Glutamatergic neuron (in vitro differentiated cells): ENCODE measurements at places on chromosomes 13 and 19.

DNA sequence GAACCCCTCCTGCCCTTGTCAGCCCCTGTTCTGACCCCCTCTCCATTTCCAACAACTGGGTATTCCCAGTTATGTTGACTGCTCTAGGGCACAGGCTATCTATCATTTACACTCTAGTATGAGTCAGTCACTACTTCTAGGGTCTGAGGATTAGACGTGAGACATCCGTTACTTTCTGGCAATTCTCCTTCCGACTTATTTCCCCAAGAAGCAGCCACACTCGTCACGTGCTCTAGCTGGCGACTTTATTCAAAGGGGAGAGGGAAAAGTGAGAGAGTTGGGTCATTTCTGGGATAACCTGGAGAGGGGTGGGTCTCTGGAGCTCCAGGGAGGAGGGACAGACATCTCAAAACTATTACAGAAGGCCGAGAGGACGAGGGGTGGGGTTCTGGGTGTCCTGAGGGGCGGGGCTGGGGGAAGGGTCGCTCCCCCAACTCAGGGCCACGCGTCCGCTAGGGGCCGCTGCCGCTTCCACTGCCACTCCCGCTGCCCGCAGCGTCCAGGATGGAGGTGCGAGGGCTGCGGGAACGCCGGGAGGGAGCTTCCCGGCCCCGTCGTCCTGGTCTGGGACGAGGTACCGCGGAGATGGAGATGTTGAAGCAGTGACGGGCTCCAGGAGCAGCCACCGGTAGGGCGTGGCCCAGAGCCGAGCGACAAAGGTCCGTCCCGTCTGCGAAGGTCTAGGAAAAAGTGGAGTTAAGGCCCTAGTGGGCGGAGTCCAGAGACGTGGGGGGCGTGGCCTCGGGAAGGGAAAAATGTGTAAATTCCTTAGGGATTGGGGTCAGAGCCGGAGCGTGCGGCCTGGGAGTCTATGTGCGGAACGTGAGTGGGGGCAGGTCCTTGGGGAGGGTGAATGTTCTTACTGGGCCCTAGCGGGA is 8.9 kb downstream of the RTBDN start:
- peak; percentile 81 for DNase-seq

DNA sequence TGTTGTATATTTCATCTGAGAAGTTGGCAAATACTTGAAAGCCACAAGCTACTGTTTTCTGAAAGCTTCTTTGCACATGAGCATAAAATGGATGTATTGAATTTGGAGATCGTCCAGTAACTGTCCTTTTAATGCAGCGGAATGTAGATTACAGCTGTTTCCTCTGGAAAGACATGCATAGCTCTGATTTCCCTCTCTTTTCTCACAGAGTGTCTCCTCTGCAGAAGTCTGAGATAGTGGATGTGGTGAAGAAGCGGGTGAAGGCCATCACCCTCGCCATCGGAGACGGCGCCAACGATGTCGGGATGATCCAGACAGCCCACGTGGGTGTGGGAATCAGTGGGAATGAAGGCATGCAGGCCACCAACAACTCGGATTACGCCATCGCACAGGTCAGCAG is 283.0 kb downstream of the SHISA2 start:
- DNase-seq = no peak

- DNase-seq = peak; percentile 92
These were observed 906 bp downstream of the ANKLE1 start for GRCh38 chr19:17282488-17283125.

DNA sequence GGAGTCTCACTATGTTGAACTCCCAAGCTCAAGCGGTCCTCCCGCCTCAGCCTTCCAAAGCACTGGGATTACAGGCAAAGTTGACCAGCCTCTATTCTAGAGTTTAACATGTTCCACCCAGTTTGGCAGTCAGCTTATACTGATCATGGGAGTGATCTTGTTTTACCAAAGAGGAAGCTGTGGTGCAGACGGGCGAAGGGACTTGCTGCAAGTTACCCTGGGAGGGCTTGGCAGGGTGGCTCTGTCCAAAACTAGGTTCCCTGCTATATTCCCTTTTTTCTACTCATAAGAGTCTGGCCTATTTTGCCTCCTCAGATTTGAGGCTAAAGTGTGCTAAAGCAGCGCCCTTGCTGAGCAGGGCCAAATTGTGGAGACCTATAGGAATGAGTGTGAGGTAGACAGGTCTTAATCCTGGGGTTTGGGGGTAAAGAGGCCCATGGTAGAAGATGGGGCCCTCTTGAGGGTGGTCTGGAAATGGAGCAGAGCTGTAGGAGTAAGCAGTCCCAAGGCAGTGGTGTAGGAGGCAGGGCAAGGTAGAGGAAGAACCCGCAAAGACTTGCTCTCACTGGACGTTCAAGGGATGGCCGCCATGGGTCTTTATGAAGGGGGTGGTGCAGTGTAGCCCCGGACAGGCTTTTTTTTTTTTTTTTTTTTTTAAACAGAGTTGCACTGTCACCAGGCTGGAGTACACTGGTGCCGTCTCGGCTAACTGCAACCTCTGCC is 3.3 kb downstream of the RPS19 start:
- DNase-seq = no peak

DNA sequence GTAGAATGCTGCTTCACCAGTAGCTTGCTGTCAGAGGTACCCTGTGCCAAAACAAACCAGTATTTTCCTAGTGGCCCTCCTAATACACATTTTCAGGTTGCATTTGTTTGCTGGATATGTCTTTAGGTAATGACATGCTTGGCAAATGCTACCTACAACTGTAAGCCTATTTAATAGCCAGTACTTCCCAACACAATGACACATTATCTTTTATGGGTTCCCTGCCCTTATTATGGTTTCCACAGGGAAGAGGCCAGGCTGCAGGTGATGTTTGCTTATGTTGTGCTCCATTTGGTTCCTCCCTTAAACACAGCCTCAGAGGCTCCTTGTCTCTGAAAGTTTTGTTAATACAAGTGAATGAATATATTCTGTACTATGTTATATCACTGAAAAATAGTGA is 24.7 kb downstream of the FRY start:
- DNase-seq = no peak

GRCh38 chr13:31286930-31287329 is 87.2 kb downstream of the B3GLCT start:
- DNase-seq = peak; percentile 34

DNA sequence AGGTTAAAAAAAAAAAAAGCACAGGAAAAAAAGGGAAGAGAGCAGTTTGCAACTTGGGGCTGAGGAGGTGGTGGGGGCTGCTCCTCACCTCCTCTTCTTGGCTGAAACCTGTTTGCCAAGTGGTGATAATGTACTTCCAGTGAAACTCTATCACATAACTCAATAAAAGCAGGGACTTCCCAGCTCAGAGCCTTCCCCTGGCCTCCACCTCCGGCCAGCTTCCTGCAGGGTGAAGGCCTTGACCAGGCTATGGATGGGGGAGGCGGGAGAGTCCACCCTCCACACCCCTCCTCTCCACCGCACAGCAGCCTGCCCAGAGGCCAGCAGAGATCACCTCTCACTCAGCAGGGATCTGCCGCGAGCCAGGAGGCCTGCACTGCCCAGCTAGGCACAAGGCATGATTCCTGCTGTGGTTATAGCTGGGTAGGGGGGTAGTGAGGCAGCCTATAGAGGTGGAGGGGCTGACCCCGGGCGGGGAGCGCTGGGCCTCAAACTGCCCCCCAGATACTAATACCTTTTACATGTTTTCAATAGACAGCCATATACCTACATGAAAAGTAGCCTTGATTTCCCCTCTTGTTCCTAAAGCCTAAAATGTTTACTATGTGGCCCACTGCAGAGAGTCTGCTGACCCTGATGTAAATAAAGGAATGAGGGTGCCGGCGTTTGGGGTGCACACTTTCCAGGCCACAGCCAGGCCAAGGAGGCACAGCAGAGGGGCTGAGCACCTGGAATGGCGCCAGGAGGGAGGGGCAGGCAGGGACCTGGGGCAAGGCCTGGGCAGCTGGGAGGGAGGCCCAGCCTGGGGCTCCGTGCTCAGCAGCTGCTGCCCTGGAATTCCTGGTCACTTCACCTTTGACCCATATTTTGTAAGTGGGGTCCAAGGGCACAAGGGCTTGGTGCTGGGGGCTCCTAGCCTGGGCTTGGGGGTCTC is 10.3 kb downstream of the ZNF787 start:
- DNase-seq = no peak

- no peak for DNase-seq
These were observed 1591.5 kb downstream of the PCDH9 start for GRCh38 chr13:65638572-65639168.

DNA sequence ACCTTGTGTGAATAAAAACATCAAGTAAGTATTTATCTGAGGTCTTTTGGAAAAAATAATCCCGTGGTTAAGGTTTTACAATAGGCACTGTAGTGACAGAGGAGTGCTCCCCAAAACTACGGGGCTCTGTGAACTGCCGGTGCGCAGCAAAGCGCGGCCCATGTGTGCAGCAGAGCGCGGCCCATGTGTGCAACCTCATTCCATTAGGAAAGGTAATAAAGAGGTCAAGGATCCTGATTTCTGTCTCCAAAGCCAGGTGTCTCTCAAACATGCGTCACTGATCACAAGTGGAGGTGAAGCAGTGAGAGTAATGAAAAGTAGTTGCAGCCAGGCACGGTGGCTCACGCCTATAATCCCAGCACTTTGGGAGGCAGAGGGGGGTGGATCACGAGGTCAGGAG is 58.7 kb downstream of the MRPL57 start:
- no peak for DNase-seq

GRCh38 chr13:30895773-30896172 is 10.3 kb upstream of the MEDAG start:
- no peak for DNase-seq

GRCh38 chr19:48121909-48122371 is 11.3 kb upstream of the PLA2G4C start:
- DNase-seq = no peak

GRCh38 chr13:53098455-53098854 is 69.8 kb downstream of the OLFM4 start:
- DNase-seq = no peak

DNA sequence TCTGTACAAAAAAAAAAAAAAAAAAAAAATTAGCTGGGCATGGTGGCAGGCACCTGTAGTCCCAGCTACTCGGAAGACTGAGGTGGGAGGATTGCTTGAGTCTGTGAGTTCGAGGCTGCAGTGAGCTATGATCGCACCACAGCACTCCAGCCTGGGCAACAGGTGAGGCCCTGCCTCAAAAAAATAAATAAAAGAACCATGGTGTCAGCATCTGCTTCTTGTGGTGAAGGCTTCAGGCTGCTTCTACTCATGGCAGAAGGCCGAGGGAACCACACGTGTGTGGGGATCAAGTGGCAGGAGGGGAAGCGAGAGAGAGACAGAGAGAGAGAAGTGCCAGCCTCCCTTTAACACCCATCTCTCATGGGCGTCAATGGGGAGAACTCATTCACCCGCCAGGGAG is 13.5 kb downstream of the BCL3 start:
- no peak for DNase-seq

DNA sequence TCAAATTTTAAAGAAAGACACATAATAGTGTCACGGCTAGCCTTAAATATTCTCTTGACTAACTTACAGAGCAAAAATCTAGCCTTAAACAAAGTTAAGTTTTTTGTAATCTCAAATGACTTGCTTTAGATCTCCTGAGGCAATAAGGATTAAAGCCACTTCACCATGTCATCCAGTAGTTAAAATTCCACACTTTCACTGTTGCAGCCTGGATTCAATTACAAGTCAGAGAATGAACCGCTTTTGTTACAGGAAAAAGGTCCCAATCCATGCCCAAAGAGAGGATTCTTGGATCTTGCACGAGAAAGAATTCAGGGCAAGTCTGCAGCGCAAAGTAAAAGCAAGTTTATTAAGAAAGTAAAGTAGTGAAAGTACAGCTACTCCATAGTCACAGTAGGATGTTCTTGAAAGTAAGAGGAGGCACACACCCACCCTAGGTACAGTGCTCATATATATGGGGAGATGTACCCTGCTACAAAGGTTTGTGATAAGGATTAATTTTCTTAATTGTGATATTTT is 34.6 kb upstream of the CD177 start:
- DNase-seq = no peak
